NCI-H146 (cell line): ENCODE measurements at places on chromosomes 7 and 10.

DNA sequence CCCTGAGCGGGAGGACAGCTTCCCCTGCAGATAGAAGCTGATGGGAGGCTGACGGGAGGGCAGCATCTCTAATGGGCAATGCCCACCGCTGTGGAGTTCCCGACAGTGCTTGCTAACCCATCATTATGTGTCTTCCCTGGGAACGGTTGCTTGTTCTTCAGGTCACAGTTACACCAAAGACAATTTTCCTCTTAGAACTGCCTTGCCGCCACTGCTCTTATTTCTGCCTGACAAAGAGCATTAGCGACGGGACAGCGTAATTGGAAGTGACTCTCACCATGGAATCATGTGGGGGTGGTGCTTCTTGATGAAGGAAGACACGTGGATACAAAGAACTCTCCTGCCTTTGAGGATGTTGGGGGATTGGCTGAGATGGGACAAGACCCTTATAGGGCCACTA lies 81.3 kb upstream of the NPS start:
- DNase-seq, result no peak

DNA sequence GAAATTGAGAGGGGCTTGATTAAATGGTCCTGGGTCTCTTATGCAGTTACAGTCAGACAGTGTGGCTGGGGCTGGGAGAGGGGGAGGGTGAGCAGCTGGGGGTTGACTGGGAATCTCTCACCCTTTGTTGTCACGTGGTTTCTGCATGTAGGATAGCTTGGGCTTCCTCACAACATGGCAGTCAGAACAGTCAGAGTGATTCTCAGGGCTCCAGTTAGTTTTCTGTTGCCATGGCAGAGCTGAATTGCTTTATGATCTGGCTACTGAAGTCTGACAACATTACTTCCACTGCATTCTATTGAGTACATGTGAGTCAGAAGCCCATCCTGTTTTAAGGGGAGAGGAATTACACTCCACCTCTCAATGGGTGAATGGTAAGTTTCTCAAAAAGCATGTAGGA lies 102.7 kb downstream of the WDR11 start:
- DNase-seq, result no peak

GRCh38 chr10:11713186-11713743 lies 28.9 kb upstream of the ECHDC3 start:
- no peak for DNase-seq

GRCh38 chr10:29734962-29735627 lies 100.3 kb upstream of the SVIL start:
- peak; percentile 58 for DNase-seq

DNA sequence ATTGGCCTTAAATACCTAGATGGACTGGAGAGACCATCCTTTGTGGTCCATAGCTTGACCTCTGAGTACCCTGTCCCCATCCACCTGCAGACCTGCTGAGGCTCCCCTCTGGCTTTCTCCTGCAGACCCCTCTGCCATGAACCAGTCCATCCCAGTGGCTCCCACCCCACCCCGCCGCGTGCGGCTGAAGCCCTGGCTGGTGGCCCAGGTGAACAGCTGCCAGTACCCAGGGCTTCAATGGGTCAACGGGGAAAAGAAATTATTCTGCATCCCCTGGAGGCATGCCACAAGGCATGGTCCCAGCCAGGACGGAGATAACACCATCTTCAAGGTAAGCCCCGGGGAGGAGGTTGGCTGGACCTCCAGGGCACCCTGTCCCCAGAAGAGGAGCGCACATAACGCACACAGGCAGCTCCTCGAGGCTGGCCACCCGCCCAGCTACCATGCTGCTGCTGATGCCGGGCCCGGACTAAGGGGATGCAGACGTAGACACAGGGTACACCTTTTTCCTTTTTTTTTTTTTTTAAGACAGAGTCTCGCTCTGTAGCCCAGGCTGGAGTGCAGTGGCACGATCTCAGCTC lies 4.3 kb downstream of the IRF5 start:
- DNase-seq, result no peak

GRCh38 chr7:37212556-37212955 lies 236.1 kb downstream of the ELMO1 start:
- no peak for DNase-seq

GRCh38 chr10:22912763-22913384 lies 15.0 kb upstream of the ARMC3 start:
- no peak for DNase-seq

GRCh38 chr7:140260352-140261104 lies 83.7 kb upstream of the KDM7A start:
- DNase-seq, result peak; percentile 76

- DNase-seq, result no peak
These were observed 4.0 kb downstream of the NUDT5 start for GRCh38 chr10:12191715-12192114.

- no peak for DNase-seq
These were observed 91.4 kb upstream of the CAPZA2 start for GRCh38 chr7:116770941-116771340.

DNA sequence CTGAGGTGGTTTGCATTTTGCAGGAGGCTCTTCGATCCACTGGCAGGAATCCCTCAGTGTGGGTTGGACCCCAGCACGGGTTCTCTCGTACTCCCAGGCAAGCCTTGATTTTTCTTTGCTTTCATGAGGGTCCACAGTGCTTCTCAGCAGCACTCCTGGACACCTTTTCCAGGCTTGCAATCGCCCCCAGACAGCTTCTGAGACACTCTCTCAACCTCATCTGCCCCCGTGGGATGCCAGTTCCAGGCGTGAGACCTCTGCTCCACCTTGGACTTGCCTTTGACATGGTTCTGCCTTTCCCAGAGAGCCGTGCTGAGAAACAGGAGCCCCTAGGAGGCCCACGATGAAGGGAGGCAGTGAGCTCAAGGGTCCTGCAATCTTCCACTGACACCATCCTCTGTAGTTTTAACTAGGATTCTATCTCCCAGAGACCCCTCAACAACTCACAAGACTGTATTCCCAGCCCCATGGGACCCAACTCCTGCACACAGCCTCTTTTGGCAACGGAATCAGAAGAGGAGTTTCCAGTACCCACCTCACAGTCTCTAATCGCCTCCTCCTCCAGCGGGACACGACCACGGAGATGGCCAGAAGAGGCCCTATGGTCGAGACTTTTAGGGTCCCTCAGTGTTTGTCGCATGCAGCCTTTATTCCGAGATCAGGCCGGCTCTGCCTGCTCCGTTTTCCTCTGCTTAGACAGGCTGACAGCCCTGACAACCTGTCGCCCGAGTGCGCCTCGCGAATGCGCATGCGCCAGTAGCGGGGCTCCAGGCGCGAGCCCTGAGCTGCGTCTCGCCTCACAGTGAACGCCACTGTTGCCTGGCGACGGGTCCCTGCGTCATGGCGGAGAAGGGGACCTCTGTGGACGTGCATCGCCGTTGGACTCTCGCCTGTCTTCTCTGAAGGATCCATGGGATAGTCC lies 26.0 kb upstream of the ZNF273 start:
- DNase-seq, result peak; percentile 88

DNA sequence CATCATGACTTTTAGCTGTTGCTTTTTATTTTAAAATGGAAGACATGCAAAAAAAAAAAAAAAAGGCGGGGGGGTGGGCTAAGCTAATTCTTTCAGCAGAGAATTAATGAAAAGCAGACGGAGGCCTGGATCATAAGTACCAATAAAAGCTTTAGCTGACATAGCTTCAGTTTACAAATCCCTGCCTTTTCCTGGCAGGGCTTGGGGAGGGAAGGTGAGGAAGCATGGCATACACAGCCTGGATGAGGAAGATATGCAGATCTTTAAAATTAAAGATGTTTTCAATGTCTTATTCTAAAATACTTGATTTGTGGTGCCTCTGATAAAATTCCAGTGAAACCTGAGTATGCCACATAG lies 57.0 kb downstream of the ICA1 start:
- DNase-seq, result no peak

GRCh38 chr10:7857262-7857661 lies 39.0 kb downstream of the TAF3 start:
- DNase-seq, result no peak

- DNase-seq, result no peak
These were observed 348.5 kb upstream of the SHH start for GRCh38 chr7:156160811-156161210.

DNA sequence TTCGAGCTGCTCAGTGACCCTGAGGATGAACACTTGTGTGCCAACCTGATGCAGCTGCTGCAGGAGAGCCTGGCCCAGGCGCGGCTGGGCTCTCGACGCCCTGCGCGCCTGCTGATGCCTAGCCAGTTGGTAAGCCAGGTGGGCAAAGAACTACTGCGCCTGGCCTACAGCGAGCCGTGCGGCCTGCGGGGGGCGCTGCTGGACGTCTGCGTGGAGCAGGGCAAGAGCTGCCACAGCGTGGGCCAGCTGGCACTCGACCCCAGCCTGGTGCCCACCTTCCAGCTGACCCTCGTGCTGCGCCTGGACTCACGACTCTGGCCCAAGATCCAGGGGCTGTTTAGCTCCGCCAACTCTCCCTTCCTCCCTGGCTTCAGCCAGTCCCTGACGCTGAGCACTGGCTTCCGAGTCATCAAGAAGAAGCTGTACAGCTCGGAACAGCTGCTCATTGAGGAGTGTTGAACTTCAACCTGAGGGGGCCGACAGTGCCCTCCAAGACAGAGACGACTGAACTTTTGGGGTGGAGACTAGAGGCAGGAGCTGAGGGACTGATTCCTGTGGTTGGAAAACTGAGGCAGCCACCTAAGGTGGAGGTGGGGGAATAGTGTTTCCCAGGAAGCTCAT lies 1.1 kb downstream of the DDIT4 start:
- peak; percentile 48 for DNase-seq

- peak; percentile 82 for DNase-seq
These were observed 691.0 kb upstream of the MBL2 start for GRCh38 chr10:53463539-53463938.

- DNase-seq, result no peak
These were observed at the start of gene STEAP4 for GRCh38 chr7:88306590-88307048. Gene STEAP4, minus strand, starts transcription at chr7:88306894. Its CDS starts 22,625 bp downstream, at chr7:88284269.

DNA sequence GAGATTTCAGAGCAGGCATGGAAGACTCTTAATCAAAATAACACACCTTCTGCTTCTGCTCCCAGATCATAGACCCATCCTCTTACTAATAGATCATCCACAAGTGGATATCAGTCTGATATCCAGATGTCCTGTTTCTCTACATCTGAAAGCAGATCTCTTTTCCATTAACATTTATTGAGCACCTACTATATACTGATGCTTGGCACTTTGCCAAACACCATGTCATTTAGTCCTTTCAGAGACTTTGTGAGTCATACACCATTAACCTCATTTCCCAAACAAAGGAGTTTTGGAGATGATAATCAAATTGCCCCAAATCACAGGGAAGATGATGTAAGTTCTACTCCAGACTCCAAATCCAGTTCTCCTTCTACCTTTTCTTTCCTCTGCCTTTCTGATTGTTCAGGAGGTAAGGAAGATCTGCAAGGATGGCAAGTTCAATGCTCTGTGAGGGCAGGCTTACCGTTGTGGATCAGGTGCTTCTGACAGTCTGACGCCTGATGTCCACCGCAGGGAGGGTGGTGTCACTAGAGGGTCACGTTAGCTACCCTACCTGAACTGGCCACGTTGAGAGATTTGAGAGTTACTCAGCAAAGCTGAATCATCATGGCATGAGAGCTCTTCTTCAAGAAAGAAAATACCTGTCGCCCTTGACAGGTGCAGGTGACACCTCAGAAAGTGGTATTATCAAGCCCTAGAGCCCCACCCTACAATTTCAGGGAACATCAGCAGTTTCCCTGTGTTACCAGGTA lies 269.6 kb upstream of the ZMIZ1 start:
- DNase-seq, result no peak

DNA sequence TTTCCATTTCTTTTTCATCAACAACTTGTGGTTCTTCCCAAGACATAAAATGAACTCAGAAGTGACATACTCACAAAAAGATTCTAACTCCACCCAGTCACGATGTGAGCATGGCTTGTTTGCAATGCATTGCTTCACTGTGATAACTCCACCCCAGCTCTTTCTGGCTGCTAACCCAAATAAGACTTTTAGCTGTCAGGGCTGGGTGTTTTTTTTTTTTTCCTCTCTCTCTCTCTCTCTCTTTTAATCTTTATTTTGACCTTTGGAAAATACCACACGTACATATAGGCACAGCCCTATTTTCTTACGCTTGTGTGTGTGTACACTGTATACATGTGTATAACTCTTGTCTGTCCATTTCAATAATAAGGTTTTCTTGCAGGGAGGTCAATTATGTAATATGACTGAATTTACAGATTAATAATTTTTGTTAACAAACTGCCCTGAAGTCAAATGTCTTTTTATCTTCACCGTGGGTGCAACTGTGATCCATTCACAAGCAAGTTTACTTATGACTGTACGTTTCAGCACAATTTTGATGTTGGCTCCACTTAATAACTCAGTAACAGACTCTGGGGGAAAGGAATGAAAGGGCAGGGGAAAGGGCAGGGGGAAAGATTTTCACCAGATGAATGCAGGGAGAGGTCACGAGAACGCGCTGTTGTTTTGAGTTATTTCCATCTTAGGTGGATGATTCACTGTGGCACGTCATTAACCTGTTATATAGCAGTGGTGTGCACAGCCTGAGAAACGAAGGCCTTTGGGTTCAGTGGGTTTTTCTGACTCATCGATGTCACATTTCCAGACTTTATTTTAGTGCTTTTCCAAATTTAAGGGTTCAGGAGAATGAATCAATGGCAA lies 49.1 kb downstream of the APBB1IP start:
- no peak for DNase-seq

DNA sequence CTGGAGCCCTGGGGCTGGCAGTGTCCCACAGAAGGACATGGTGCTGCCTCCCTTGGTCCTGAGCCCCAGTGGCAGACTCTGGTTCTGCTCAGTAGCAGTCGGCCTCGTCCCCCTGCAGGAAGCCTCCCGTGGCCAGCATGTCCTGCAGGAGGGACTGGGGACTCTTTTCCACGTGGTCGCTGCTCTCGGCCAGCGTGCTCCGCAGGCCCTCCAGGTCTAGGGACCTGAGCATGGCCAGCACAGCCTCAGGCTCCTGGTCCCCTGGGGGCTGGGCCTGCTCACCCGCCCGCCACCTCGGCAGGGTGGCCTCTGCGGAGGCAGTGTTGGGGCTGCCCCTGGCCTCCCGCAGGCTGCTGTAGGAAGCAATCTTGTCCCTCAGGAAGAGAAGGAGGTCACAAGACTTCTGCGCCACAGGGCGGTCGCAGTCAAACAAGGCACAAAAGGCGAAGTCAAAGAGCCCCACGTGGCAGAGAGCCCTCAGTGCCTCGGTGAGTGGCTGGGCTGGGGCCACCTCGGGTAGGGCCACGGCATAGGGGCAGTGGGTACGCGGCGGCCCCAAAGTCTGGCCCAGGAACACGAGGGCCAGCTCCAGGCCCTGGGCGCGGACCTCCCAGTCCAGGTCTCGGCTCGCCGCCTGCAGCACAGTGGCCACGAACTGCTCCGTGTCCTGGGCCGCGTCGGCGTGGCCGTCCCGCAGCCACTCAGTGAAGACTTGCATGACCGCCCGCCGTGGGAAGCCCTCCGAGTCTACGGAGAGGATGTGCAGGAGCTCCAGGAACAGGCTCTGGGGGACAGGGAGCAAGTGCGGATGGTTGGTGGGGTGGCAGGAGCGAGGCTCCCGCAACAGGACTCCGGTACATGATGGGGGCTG lies 17.1 kb downstream of the BRAT1 start:
- DNase-seq, result no peak

GRCh38 chr10:108836362-108836761 lies 1086.9 kb downstream of the XPNPEP1 start:
- no peak for DNase-seq

- DNase-seq, result no peak
These were observed 207.3 kb upstream of the SORCS1 start for GRCh38 chr10:107371801-107372200.

GRCh38 chr7:108711611-108712010 lies 141.9 kb downstream of the DNAJB9 start:
- no peak for DNase-seq
